ENCODE measurements at places on chromosomes 2 and 18.

GRCh38 chr2:113124984-113125855, 2.2 kb upstream of the IL1RN start:
- no peak for DNase-seq

GRCh38 chr2:154443919-154444318, 254.6 kb upstream of the KCNJ3 start:
- DNase-seq: no peak

DNA sequence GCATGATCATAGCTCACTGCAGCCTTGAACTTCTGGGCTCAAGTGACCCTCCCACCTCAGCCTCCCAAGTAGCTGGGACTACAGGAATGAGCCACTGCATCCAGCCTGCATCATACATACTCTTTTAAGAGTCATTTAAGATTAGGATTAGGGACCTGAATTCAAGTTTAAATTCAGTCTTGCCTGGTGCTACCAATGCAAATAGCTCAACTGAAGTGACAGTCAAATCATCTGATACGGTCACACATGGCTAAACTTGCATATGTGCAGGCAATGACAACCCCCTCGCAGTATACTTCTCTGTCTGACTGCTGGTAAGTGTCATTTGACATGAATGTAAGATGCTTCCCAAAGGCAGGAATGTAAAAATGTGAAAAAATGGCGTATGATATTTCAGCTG, 31.8 kb upstream of the TMEM131 start:
- no peak for DNase-seq

DNA sequence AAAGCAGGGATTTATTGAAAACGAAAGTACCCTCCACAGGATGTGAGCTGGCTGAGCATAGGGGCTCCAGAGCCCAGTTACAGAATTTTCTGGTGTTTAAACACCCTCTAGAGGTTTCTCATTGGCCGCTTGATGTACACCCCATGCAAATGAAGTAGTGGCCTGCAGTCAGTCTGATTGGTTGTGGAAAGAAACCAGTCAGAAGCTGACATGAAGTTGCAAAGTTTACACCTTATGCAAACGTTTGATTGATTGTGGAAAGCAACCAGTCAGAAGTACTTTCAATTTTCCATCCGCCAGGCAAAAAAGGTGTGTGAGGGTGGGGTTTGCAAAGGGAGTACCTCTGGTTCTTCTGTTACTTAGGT, 62.3 kb downstream of the VWA3B start:
- DNase-seq: no peak
